ENCODE measurements at places on chromosomes 13 and 19.

DNA sequence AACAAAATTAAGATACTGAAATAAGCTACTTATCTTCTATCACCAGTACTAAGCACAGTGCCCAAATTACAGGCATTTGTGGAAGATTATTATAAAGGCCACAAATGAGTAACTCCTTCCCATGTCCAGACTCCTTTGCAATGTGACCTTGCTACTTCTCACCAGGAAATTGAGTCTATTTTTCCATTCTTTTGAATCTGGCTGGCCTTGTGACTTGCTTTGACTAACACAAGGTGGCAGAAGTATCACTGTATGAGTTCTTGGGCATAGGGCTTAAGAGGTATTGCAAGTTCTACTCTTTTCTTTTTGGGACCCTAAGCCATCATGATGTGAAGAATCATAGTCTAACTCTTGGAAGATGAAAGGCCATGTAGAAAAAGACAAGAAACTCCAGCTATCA is 49.9 kb downstream of the UGGT2 start:
- DNase-seq = peak; percentile 15

DNA sequence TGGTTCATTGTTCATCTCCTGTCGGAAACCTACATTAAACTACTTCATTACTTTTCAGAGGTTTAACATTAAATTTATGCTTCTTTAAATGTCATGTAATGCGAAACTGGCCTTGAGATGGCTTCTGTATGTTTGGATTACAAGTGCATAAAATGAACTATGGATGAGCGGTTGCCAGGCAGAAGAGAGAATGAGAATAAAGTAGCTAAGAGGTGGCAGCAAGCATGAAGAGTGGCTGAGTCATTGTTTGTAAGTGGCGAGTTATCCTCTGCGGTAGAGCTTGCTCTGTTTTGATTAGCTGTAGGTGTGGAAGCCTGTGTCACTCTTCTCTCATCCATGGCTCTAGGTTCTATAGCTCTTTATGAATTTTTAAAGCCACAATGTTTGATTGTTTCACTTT is 1139.6 kb upstream of the PCDH9 start:
- DNase-seq = peak; percentile 45

DNA sequence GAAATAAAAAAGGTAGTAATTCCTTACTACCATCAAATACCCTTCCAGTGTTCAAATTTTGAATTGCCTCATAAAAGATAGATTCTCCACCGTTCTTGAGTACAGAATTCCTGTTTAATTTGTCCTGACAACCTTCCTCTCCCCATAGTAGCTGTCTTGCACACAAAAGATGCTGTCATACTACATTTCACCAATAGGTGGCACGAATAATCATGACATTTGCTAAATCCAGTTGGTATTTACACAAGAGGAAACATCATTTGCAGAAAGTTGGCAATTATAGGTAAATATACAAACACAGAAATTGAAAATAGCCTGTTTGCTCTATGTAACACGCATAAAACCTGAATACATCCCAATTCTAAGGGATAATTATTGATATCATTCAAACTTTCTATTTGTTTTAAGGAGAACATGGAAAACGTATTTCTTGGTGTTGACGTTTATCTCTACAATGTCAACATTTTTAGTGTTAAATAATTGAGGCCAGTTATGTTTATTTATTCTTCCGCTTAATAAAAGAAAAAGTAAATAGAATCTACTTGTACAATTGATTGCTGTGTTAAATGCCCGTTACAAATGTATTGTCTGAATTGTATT is 58.3 kb upstream of the CLDN10 start:
- peak; percentile 75 for DNase-seq

- DNase-seq = no peak
Measured at GRCh38 chr13:28373810-28374209, 121.1 kb downstream of the FLT1 start.

GRCh38 chr19:10871711-10872545 is 575 bp downstream of the CARM1 start:
- no peak for DNase-seq

GRCh38 chr13:102825921-102826706 is 19.7 kb upstream of the ERCC5 start:
- DNase-seq = peak; percentile 93

DNA sequence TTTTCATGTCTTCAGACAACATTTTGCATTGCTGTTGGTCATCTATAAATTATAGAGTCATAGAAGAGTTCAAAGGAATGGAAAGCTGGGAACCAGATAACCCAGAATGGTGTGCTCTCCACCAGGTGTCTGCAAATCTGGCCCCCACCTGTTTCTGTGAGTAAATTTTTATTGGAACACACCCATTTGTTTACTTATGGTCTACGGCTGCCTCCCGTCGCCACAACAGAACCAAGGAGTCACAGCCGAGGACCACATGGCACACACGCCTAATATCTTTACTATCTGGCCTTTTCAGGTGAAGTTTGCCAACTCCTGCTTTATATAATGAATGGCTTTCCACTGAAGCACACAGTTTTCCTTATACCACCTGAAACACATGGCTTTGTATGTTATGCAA is 58.2 kb downstream of the EFNB2 start:
- no peak for DNase-seq

DNA sequence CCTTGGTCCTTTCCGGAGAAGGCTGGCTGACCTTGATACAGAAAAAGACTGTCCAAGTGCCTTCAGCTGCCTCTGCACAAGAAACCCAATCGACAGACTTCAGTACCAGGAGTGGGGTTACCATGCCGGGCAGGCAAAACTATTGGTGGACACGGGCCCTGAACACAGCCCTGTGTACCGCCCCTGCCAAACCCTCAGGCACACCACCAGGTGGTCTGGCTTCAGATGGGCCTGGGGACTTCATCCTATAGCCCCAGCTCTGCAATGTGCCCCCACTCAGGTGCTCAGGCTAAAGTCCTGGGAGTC is 17.5 kb downstream of the TCF3 start:
- DNase-seq = no peak

- DNase-seq = peak; percentile 51
Measured at GRCh38 chr13:75812751-75813181, 176.6 kb downstream of the LMO7 start.

- peak; percentile 67 for DNase-seq
Measured at GRCh38 chr19:6519289-6519688, 11.5 kb upstream of the TNFSF9 start.

GRCh38 chr13:61765181-61765742 is 349.6 kb upstream of the PCDH20 start:
- no peak for DNase-seq

DNA sequence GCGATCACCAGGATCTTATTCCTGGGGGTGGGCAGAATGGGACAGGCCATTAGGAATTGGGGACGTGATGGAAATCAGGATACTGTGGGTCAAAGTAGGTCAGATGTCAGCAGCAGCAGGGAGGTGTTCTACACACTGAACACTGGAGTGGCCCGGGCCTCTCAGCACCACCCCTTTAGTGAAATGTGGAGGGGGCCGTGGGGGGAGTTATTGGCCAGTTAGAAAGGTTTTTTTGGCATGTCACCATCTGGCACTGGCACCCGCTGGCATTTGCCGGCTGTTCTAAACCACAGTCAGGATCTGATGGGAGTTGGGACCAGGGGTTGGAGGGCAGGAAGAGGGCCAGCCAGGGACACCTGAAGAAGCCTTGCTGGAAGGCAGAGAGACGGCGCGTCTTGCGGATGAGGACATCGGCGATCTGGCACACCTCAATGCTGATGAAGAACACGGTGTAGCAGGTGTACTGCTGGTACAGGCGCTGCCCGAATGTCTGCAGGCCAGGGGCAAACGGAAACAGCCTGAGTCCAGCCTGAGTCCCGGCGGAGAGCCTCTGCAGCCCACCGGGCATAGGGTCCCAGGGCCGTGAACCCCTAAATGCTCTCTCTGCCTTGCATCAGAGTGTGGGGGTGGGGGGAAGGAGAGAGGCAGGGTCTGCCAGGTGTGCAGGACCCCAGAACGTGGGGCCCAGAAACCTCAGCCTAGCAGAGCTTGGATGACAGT is 5.8 kb downstream of the TMEM147 start:
- DNase-seq = no peak

- DNase-seq = no peak
Measured at GRCh38 chr13:50747737-50748350, 95.6 kb downstream of the DLEU7 start.

DNA sequence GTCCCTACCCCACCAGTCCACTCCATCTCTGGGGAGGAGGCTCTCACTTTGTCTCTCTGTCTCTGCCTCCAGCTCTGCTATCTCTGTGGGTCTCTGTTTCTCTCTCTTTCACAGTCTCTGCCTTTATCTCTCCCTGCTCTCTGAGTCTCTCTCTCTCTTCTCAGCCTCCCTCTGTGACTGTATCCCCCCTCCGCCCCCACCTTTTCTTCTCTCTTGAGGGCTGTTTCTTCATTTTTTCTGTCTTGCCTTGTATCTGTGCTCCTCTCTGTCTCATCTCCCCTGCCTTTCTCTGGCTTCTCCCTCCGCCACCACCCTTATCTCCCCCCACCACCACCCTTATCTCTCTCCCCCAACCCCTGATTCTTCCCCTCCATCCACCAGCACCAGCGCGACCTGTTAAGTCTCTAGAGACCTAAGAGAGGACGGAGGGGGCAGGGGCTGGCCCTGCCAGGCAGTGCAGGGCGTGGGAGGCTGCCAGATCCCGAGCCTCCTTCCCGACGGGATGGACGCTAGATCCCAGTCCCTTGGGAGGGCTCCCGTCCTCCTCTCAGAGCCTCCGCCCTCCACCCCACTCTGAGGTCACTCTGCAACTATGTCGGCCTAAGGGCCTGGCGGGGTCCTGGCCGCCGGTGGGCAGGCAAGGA is 1.0 kb downstream of the AXL start:
- peak; percentile 53 for DNase-seq

- no peak for DNase-seq
Measured at GRCh38 chr13:32453981-32454380, 26.1 kb upstream of the N4BP2L1 start.
